ENCODE measurements at places on chromosomes 6 and 20.
A peak's percentile ranks its signal among the peaks of the same experiment; 100 is the strongest.

DNA sequence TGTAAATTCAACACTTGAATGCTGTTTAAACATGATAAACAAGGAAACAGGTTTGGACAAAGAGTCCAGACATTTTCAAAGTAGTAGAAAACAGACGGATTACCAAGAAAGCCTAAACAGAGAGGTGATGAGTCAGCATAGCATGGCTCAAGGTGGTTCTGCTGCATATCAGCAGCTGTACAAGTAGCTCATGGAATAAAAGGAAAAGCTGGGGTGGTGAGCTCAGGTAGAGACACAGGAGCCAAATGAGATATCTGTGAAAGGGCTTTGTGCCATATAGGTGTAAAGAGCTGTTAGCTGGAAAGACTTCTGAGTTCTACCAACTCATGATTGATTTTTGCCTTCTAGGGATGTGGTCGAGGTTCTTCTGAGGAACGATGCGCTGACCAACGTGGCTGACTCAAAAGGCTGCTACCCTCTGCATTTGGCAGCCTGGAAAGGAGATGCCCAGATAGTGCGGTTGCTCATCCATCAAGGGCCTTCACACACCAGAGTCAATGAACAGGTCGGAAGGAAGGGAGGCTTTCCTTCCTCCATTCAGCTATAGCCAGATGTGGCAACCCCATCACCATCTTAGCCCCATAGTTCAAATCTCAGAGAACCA is 80.7 kb downstream of the ANKS1A start:
- DNase-seq, result no peak

- no peak for DNase-seq
Measured at GRCh38 chr20:57620999-57621398, 773 bp upstream of the ZBP1 start.

GRCh38 chr6:25280344-25281074 is 1.3 kb downstream of the CARMIL1 start:
- DNase-seq, result no peak

DNA sequence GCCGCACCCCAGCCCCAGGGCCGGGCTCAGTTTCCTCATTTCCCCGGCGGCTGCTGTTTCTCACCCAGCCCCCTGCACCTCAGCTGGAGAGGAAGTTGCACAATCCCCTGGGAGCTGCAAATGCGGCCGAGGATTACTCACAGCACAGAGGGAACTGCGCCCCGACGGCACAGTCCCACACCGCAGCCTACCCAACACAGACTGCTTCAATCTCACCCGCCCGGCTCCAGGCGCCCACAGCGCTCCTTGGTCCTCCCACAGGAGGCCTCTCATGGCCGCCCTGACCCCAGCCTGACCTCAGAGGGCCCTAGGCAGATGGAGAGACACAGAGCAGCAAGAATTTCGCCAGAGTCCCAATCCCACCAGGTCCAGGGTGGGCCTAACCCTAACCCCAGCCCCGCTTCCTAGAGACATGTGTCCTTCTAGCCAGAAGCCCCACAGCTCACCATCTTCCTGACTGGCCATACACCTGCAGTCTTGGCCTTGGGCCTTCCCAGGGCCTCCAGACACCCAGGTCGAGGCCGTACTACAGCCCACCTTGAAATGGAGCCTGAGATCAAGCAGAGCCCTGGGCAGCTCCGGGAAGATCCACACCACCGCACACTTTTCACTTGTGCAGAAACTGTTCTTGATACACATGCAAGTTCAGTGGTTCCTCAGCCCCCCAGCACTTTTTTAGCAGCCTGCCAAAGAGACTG is 11.7 kb downstream of the TFEB start:
- DNase-seq, result peak; percentile 53

DNA sequence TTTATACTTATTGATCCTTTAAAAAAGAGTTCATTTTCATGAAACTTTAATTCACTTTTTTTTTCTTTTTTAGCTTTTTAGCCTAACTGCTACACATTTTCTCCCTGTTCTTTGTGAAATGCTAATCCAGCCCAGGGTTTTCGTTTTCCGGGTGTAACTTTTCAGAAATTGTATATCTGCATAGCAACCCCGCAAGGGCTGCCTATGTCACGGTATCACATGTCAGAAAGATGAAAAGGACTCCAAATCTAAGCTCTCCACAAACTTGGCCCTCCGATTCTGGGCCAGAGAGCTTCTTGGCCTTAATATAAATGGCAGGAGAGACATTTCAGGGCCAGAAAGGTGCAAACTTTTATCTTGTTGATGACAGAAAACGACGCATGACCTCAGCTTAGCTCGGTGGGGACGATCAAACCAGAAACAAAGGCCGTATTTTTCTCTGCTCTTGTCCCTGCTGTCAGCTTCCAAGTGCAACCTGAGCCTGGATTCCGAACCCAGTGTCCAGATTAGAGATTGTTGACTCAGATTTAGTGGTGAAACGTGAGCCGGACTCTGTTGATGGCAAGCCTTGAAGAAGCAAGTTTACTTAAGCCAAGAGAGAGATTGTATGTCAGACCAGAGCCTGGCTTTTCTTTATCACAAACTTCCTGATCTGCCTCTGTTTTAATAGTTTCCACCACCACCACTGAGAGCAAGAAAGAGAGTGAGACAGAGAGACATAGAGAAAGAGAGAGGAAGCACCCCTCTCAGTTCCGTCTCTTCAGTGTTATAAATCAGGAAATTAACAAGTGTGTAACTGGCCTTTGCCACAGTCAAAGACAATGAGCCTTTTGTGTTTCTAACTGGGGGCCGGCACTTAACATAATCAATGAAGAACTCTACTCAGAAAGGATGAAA is 157.8 kb downstream of the SCML4 start:
- DNase-seq, result no peak

GRCh38 chr20:7031222-7031621 is 263.7 kb downstream of the BMP2 start:
- no peak for DNase-seq

- no peak for DNase-seq
Measured at GRCh38 chr20:57317789-57318371, 11.7 kb upstream of the SPO11 start.

DNA sequence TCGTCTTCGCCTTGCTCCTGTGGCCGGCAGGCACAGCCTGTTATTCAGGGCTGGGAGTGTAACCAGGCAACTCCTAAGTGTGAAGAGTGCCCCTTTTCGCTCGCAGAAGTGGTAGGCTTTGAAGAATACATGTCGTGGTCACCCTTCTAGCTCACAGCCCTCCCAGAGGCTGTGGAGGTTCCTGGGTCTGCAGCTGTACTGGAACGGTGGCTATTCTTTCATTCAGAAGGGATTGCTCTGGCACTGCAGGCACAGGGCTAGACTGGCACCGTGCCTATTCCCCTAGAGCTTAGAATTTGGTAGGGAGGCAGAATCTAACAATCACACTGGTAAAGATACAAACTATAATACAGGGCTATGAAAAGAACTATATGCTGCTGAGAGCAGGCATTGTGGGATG is 1.1 kb upstream of the SRSF12 start:
- DNase-seq, result no peak

GRCh38 chr6:132401618-132402285 is 477 bp upstream of the MOXD1 start:
- no peak for DNase-seq
